ENCODE measurements at places on chromosomes 2 and 18. TPM values are rescaled to one million over a fixed set of nuclear protein-coding genes. Genes with fewer than 3 reads are reported as not detected.

GRCh38 chr2:42923580-42924417 is 131.4 kb upstream of the HAAO start:
- no peaks in the 10 kb centered on the region for H3K27me3 ChIP-seq
- no peaks in the 10 kb centered on the region for H3K36me3 ChIP-seq
- H3K4me1 ChIP-seq: peaks cover 75% of the 10 kb centered on the region
- H3K4me3 ChIP-seq: no peak overlapping the region
- H3K27ac ChIP-seq: peak overlapping the region; percentile 90
- DNase-seq: no peak

DNA sequence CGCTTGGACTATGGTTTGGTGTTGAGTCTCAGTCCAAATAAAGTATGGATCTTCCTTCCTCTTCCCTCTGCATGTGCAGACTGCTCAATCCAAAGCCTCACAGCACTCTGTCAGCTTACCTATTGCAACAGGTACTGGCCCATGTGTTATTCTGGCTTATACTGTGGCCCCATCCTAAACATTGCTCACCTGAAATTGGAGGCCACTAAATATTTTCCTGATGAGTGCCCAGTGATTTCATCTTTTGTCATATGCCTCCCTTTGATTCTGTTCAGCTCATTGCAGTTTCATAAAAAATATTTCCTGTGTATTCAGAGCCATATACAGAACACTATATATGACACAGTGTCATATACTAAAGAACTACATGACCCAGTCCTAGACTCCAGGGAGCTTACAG is 86.3 kb upstream of the FAM136A start:
- no peaks in the 10 kb centered on the region for H3K36me3 ChIP-seq
- no peaks in the 10 kb centered on the region for H3K4me1 ChIP-seq
- H3K4me3 ChIP-seq: no peak overlapping the region
- DNase-seq: no peak
- H3K27ac ChIP-seq: no peak overlapping the region

- H3K27me3 ChIP-seq: peaks cover 91% of the 10 kb centered on the region
- peak within 1 kb of the TSS; percentile 67 for H3K27ac ChIP-seq
- peak within 1 kb of the TSS; percentile 65 for H3K4me3 ChIP-seq
- no peaks in the 10 kb centered on the region for H3K36me3 ChIP-seq
- peaks cover 8% of the 10 kb centered on the region for H3K4me1 ChIP-seq
Measured at GRCh38 chr2:199457147-199458008, at the start of gene SATB2. SATB2 (minus strand) TSS chr2:199457939; CDS start chr2:199456037, 1,902 bp downstream.

GRCh38 chr18:41532344-41533086 is 422.5 kb upstream of the PIK3C3 start:
- H3K4me1 ChIP-seq: no peaks in the 10 kb centered on the region
- H3K27ac ChIP-seq: no peak overlapping the region
- no peak overlapping the region for H3K4me3 ChIP-seq
- DNase-seq: no peak
- H3K36me3 ChIP-seq: no peaks in the 10 kb centered on the region
- H3K27me3 ChIP-seq: no peaks in the 10 kb centered on the region

DNA sequence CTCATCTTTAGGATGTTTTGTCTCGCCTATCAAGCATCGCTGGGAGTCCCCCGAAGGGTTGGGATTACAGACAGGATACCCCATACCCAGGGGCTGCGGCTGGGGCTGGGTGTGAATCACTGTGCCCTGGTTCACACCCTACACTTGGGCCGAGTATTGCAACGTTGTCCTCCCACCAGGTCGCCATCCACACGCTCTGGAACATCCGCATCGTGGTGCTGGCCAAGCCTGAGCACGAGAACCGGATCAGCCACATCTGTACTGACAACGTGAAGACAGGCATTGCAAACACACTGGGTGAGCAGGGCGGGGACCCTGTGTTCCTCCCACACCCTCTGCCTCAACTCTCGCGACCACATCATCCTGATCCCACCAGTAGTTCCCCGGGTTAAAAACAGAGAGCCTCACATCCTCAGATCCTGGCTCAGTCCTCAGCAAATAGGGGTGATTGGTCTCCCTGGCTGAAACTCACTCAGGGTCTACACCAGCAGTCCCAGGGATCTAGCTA is 87.3 kb upstream of the ATG16L1 start:
- no peak for DNase-seq
- H3K4me1 ChIP-seq: no peaks in the 10 kb centered on the region
- peak overlapping the region; percentile 42 for H3K27ac ChIP-seq
- no peak overlapping the region for H3K4me3 ChIP-seq

- no peaks in the 10 kb centered on the region for H3K36me3 ChIP-seq
- H3K4me3 ChIP-seq: no peak overlapping the region
- no peak for DNase-seq
- no peaks in the 10 kb centered on the region for H3K27me3 ChIP-seq
- H3K4me1 ChIP-seq: no peaks in the 10 kb centered on the region
- no peak overlapping the region for H3K27ac ChIP-seq
Measured at GRCh38 chr18:42392416-42392815, 437.4 kb downstream of the PIK3C3 start.

DNA sequence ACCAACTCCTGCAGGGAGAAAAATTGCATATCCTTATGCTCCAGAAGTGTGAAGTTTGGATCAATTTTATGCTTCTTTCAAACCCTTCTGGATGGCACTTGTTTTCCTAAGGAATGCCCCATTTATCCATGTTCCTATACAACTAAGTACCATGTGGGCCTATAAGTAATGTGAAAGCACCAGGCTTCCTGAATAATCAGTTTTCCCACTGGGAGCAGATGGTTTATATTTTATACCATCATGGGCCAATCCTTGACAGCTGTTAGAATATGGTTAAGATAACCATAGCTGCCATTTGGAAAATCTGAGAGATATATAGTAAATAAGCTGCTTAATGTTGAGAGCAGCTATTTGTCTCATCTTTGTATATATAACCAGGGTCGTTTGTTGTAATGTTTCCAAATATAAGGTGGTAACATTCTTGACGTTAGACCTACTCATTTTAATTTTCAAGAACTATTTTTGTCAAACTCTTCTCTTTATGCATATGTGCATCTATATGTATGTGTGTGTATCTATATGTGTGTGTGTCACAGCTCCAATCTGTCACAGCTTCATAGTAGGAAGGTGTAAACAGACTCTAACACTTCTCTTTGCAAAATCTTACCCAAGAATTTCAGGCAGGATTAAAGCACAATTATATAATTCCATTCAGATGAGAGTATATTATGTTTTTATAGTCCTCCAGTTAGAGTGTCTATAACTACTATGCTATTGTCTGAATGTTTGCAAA is 458.7 kb upstream of the GCFC2 start:
- no peaks in the 10 kb centered on the region for H3K36me3 ChIP-seq
- no peak for DNase-seq
- H3K27me3 ChIP-seq: no peaks in the 10 kb centered on the region
- no peak overlapping the region for H3K27ac ChIP-seq
- H3K4me3 ChIP-seq: no peak overlapping the region
- H3K4me1 ChIP-seq: no peaks in the 10 kb centered on the region

MOGAT1 gene
- total RNA-seq: 0.46 TPM

ASPRV1 gene
- total RNA-seq: 1.1 TPM

TTC39C gene
- 5.1 TPM for total RNA-seq
